Breast epithelium (tissue), 4 donors: ENCODE measurements at places on chromosomes 12 and 14.

- no peak overlapping the region for H3K27ac ChIP-seq
- H3K4me1 ChIP-seq: no peaks in the 10 kb centered on the region
- H3K36me3 ChIP-seq: no peaks in the 10 kb centered on the region
- DNase-seq: no peak
- peaks cover 9% of the 10 kb centered on the region for H3K27me3 ChIP-seq
Measured at GRCh38 chr12:53966085-53966384, 6.9 kb upstream of the HOXC11 start.

- H3K36me3 ChIP-seq: no peaks in the 10 kb centered on the region
- no peak overlapping the region for H3K27ac ChIP-seq
- H3K4me1 ChIP-seq: no peaks in the 10 kb centered on the region
- no peak for DNase-seq
- no peaks in the 10 kb centered on the region for H3K27me3 ChIP-seq
- no peak overlapping the region for H3K4me3 ChIP-seq
Measured at GRCh38 chr12:93339695-93340094, 38.0 kb upstream of the NUDT4 start.

GRCh38 chr14:102408724-102409123 lies 46.0 kb downstream of the TECPR2 start:
- H3K4me1 ChIP-seq: no peaks in the 10 kb centered on the region
- H3K27ac ChIP-seq: peak overlapping the region; percentile 87
- DNase-seq: no peak
- no peaks in the 10 kb centered on the region for H3K27me3 ChIP-seq
- no peak overlapping the region for H3K4me3 ChIP-seq

DNA sequence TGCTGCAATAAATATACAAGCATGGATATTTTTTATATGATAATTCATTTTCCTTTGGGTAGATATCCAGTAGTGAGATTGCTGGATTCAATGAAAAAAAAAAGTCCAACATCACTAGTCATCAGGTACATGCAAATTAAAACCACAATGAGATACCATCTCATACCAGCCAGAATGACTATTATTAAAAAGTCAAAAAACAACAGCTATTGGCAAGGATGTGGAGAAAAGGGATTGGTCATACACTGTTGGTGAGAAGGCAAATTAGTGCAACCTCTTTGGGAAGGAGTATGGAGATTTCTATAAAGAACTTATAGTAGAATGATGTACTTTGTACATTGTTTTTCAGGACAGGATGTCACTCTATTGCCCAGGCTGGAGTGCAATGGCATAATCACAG lies 531.2 kb upstream of the MGAT4C start:
- H3K4me3 ChIP-seq: no peak overlapping the region
- DNase-seq: no peak
- H3K27me3 ChIP-seq: no peaks in the 10 kb centered on the region
- no peaks in the 10 kb centered on the region for H3K36me3 ChIP-seq
- no peaks in the 10 kb centered on the region for H3K4me1 ChIP-seq

DNA sequence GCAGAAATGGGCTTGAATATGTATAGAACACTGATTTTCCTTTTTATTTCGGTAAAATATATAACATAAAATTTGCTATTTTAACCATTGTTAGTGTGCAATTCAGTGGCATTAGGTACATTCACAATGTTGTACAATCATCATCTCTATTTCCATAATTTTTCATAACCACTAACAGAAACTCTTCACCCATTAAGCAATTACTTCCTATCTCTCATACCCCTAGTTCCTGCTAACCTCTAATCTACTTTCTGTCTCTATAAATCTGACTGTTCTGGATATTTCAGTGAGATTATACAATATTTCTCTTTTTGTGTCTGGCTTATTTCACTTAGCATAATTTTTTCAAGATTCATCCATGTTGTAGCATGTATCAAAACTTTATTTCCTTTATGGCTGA lies 8.9 kb upstream of the RNF212B start:
- DNase-seq: no peak
- no peaks in the 10 kb centered on the region for H3K4me1 ChIP-seq
- H3K36me3 ChIP-seq: no peaks in the 10 kb centered on the region
- no peak overlapping the region for H3K27ac ChIP-seq
- no peaks in the 10 kb centered on the region for H3K27me3 ChIP-seq
- no peak overlapping the region for H3K4me3 ChIP-seq

DNA sequence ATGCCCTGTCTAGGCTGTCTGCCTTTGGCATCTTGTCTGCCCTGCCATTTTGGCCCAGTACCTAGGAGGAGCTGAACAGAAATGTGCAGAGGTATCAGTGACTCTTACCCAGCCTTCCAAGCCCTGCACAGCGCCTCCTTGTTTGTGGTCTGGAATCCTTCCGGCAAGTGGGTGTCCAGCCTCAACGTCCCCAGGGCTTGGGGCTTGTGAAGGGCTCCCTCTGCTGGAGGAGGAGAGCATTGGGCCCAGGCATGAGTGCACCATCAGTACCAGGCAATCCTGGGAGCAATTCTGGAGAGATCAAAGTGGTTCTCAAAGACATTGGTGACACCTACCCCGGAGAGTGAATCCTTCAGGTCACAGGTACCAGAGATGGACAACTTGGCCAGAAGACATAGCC lies 2.4 kb upstream of the TCL1B start:
- H3K27ac ChIP-seq: no peak overlapping the region
- no peak for DNase-seq
- H3K4me3 ChIP-seq: no peak overlapping the region
- no peaks in the 10 kb centered on the region for H3K4me1 ChIP-seq

GRCh38 chr14:56881181-56881580 lies 70.9 kb upstream of the OTX2 start:
- H3K27ac ChIP-seq: no peak overlapping the region
- H3K4me1 ChIP-seq: no peaks in the 10 kb centered on the region
- peaks cover 6% of the 10 kb centered on the region for H3K27me3 ChIP-seq

GRCh38 chr14:73602994-73603393 lies 9.3 kb upstream of the ACOT6 start:
- H3K4me1 ChIP-seq: no peaks in the 10 kb centered on the region
- no peak for DNase-seq
- H3K27me3 ChIP-seq: no peaks in the 10 kb centered on the region
- H3K4me3 ChIP-seq: no peak overlapping the region
